ENCODE measurements at places on chromosomes 12 and 14.

DNA sequence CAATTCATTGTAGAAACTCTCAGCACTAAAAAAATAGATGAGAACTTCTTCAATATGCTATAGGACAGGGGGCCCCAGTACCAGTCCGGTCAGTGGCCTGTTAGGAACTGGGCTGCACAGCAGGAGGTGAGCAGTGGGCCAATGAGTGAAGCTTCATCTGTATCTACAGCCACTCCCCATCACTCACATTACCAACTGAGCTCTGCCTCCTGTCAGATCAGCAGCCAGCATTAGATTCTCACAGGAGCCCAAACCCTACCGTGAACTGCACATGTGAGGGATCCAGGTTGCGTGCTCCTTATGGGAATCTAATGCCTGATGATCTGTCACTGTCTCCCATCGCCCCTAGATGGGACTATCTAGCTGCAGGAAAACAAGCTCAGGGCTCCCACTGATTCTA is 15.7 kb upstream of the ANO2 start:
- peaks cover 42% of the 10 kb centered on the region for H3K27me3 ChIP-seq
- H3K36me3 ChIP-seq, result no peaks in the 10 kb centered on the region
- no peak overlapping the region for H3K27ac ChIP-seq
- H3K4me1 ChIP-seq, result no peaks in the 10 kb centered on the region

GRCh38 chr14:72550513-72550912 is 343.4 kb downstream of the DPF3 start:
- H3K36me3 ChIP-seq, result no peaks in the 10 kb centered on the region
- no peaks in the 10 kb centered on the region for H3K27me3 ChIP-seq
- no peak for ATAC-seq
- peaks cover 18% of the 10 kb centered on the region for H3K4me1 ChIP-seq

GRCh38 chr12:15355766-15356165 is 33.5 kb downstream of the PTPRO start:
- H3K36me3 ChIP-seq, result no peaks in the 10 kb centered on the region
- H3K27me3 ChIP-seq, result no peaks in the 10 kb centered on the region
- H3K4me1 ChIP-seq, result no peaks in the 10 kb centered on the region
- no peak for ATAC-seq

DNA sequence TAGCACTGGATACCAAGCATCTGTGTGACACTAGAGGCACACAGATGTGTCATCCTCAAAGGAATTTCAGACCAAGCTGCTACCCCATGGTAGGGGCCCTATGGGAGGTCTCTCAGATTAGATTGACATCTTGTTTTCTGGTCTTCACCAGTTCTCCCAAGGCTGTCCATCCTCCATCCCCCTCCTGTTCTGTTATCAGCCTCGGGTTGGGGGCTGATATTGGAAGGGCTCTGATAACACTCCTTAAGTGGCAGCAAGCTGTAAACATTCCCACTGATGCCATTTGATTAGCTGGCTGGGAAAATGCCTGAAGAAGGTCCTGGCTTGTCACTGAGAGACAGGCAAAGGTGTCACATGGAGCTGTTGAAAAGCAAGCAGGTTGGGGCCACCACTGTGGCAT is 185.9 kb upstream of the RBM19 start:
- H3K27me3 ChIP-seq, result no peaks in the 10 kb centered on the region
- H3K4me1 ChIP-seq, result no peaks in the 10 kb centered on the region
- ATAC-seq, result no peak
- H3K27ac ChIP-seq, result no peak overlapping the region

- no peaks in the 10 kb centered on the region for H3K36me3 ChIP-seq
- no peaks in the 10 kb centered on the region for H3K4me1 ChIP-seq
- no peak overlapping the region for H3K27ac ChIP-seq
Observed at GRCh38 chr14:78162202-78162601, 8.0 kb upstream of the NRXN3 start.

GRCh38 chr14:105086833-105087307 is 21.6 kb upstream of the GPR132 start:
- peaks cover 43% of the 10 kb centered on the region for H3K27me3 ChIP-seq
- H3K27ac ChIP-seq, result peak overlapping the region; percentile 79
- ATAC-seq, result peak; percentile 88
- H3K4me3 ChIP-seq, result peak overlapping the region; percentile 82
- no peaks in the 10 kb centered on the region for H3K36me3 ChIP-seq

GRCh38 chr12:113880988-113881962 is 84.8 kb downstream of the RBM19 start:
- H3K36me3 ChIP-seq, result peaks cover 70% of the 10 kb centered on the region
- no peak overlapping the region for H3K27ac ChIP-seq
- ATAC-seq, result no peak
- H3K4me1 ChIP-seq, result no peaks in the 10 kb centered on the region
- H3K27me3 ChIP-seq, result no peaks in the 10 kb centered on the region
- no peak overlapping the region for H3K4me3 ChIP-seq

- H3K36me3 ChIP-seq, result peaks cover 19% of the 10 kb centered on the region
- H3K4me1 ChIP-seq, result peaks cover 71% of the 10 kb centered on the region
- peak overlapping the region; percentile 90 for H3K27ac ChIP-seq
- peak overlapping the region; percentile 58 for H3K4me3 ChIP-seq
- no peaks in the 10 kb centered on the region for H3K27me3 ChIP-seq
- ATAC-seq, result peak; percentile 63
Observed at GRCh38 chr12:89661706-89662330, 46.8 kb downstream of the ATP2B1 start.

DNA sequence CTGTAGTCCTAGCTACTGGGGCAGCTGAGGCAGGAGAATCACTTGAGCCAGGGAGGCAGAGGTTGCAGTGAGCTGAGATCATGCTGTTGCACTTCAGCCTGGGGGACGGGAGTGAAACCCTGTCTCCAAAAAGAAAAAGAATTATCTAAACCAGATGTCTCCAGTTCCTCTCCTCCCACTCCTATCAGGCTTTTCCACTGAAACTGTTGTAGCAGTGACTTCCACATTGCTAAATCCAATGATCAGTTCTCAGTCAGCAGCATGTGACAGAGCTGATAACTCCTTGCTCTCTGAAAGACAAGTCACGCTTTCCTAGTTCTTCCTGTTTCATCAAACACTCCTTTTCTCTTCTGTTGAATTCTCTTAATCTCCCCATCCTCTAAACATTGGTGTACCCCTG is 8.6 kb downstream of the SLC38A6 start:
- no peak overlapping the region for H3K27ac ChIP-seq
- no peak for ATAC-seq
- H3K27me3 ChIP-seq, result no peaks in the 10 kb centered on the region
- H3K4me1 ChIP-seq, result no peaks in the 10 kb centered on the region
- peaks cover 16% of the 10 kb centered on the region for H3K36me3 ChIP-seq
- H3K4me3 ChIP-seq, result no peak overlapping the region

DNA sequence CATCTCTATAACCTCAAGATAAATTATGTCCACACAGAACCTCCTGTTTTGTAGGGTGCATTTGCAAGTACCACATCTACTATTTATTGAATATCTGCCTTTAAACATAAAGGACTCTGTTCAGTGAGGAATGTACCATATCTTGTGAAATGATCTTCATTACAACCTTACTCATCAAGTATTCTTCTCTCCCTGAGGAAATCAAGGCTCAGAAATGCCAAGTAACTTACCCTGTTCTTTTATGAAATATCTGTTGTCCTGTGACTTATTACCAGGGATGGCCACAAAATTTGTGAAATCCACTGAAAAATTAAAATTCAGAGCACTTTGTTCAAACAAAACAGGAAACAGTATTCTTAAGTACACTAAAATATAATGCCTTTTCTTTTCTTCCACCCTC is 366.7 kb downstream of the GALC start:
- H3K36me3 ChIP-seq, result no peaks in the 10 kb centered on the region
- no peak for ATAC-seq
- H3K4me3 ChIP-seq, result no peak overlapping the region
- no peak overlapping the region for H3K27ac ChIP-seq
- no peaks in the 10 kb centered on the region for H3K27me3 ChIP-seq

DNA sequence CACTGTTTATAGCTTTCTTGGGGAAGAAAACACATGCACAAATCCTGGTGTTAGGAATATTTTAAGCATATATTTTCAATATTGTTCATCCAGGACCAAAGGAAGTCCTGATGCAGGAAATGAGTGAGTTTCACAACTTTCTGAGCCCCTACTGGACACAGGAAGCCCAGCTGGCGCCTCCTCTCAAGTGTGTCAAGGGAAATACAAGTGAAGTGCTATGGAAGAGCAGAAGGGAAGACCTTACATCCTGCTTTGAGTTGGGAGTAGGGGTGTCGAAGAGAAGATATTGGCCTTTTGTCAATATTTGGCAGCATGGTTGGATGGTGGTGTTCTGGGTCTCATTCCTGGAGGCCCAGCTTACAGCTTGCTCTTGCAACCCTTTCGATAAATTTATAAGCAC is 66.1 kb upstream of the ZDHHC17 start:
- H3K4me1 ChIP-seq, result no peaks in the 10 kb centered on the region
- H3K36me3 ChIP-seq, result no peaks in the 10 kb centered on the region
- ATAC-seq, result no peak
- H3K27ac ChIP-seq, result no peak overlapping the region

Measured in stimulated activated memory B cell treated with anti-CD40 and anti-IgM and Interleukin-4, amounts not matched to agents 10 μg/mL and 1 μg/mL and 100 μg/mL, for 72 hours (primary cell).